Daoy (cell line): ENCODE measurements at places on chromosomes 6 and 20. TPM values are rescaled to one million over a fixed set of nuclear protein-coding genes. Genes with fewer than 3 reads are reported as not detected.

- DNase-seq, result peak; percentile 25
These were observed 1.0 kb downstream of the AFDN start for GRCh38 chr6:167827583-167828324.

GRCh38 chr6:116010790-116011401, 49.8 kb downstream of the FRK start:
- DNase-seq, result peak; percentile 64

DNA sequence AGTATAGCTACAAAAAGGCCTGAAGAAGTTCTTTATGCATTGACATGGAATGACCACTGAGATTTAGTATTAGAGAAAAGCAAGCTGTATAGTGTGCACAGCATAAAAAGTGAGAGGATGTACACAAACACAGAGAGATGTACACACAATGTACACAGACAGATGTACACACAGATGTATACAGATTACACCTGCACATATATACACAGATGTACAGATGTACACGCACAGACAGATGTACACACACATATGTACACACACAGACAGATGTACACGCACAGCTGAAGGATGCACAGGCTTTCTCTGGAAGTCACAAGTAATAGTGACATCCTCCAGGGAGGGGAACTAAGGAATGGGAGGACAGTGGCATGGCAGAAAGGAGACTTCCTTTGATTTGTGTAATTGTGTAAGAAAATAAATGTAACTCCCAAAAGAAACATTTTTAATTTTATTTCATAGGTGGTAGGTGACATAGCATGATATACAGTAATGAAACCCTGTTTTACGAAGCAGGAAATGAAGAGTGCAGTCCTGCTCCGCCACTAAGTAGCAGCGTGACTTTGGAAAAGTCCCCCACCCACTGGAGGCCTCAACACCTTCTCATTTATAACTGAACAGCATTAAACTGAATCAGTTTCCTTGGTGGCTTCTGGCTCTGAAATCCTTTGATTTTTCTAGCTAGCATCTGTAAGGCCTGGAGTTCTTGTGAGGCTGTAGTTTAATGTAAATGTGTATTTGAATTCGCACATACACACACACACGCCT, 14.1 kb downstream of the NFATC2 start:
- DNase-seq, result no peak

DNA sequence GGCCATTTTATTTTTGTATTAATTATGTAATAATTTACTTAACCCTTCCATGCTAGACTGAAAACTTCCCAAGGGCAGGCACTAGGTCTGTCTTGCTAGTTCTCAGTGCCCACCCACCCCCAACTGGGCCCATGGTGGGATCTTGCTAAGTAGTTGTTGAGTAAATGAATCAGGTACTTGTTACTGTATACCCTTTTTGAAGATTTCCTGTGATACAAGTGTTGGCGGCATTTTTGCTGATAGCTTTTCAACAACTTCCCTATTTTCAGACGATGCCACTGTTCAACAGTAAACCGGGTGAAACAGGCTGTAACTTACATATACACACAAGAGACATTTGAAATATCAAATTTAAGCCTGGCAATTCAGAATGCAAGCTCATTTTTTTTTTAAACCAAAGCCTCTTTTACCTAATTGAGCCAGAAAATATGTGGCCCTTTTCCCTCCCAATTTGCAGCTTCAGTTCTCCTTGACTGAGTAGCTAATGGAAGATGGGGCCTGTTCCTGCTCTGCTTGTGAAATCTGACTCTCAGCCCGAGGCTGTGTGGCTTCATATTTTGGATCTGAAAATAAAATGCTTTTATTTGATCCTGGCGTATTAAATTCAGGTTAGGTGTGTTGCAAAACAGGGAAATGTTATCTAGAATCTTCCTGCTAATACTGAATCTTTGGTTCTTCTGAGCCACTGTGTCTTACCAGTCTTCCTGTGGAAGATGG, 288.3 kb downstream of the NRN1 start:
- DNase-seq, result no peak

DNA sequence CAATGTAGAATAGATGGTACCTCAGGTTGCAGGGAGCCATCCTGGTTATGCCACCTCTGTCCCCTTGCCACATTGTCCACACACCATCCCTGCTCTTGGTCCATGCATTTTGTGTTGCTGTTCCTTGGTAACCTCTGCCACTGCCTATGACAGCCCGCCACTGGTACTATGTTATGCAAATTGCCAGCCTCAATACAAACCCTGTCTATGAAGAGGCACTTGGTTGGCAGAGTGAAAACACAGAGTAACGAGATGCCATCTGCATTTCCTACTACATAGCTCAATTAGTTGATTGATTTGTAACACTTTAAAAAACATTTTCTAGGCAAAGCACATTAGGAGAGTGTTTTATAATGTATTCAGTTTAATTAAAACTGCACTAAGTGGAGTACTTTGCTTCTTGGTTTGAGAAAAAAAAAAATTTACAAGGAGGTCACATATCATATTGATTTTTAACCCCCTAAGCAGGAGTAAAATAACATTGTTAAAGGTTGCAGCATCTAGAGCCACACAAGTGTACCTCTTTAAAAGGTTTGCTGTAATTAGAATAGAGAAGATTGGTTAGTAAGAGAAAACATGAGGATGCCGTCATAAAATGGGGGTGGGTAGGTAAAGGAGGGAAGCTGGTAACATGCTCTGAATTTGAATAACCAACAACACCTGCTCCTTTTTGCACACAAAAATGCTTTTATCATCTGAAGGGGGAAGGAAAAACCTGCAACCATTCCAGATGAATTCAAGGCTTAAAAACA, 817.1 kb downstream of the KIF16B start:
- DNase-seq, result no peak

DNA sequence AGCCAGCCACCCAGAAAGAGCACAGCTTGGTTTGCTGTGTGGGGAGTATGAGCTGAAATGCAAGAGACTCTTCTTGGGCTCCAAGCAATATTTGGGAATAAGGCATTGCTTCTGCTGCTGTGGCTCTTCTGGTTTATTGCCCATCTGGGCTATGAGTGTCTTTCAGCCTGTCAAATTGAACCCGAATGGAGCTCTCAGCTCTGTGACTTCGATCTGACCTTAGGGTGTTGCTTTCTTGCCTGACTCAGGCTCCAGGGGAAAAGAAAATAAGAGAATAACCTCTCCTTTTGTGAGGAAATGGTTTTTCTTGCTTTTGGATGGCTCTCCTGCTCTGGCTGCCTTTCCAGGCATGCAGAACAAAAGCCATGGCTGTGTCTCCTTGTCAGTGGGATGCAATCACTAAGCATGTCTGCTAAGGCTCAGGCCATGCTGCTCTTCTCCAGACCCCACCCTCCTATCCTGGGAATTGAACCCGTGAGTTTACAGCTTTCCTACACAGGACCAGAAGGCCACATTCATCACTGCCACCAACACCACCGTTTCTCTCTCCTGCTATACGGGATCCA, 169.4 kb upstream of the JAG1 start:
- DNase-seq, result no peak

- DNase-seq, result no peak
These were observed 13.2 kb upstream of the SERPINB9 start for GRCh38 chr6:2916158-2916925.

DNA sequence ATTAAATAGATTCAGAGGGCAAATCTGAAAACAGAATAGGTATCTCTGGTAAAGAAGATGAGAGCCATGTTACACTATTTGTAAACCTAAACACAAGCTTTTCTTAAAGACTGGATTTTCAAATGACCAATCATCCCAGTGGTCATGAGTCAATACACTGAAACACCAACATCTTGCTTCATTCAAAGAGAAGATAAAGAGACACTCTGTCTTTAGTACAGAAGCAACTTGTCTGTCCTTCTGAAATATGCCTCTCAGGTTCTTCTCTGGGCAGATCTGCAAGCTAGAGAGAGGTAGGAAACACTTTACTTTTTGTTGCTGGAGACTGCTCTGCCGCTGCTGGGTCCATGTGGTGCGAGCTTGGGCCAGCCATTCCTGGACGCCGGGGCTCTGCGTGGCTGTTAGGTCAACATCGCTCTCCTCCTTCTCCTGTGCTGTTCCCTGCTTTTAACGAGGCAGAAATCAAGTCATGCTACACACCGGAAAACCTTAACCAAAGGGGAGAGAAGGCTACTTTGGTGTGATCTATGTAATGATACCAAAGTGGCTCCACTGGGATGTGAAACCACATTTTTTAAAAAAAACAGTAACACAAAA, 368.2 kb downstream of the SYNE1 start:
- no peak for DNase-seq

DNA sequence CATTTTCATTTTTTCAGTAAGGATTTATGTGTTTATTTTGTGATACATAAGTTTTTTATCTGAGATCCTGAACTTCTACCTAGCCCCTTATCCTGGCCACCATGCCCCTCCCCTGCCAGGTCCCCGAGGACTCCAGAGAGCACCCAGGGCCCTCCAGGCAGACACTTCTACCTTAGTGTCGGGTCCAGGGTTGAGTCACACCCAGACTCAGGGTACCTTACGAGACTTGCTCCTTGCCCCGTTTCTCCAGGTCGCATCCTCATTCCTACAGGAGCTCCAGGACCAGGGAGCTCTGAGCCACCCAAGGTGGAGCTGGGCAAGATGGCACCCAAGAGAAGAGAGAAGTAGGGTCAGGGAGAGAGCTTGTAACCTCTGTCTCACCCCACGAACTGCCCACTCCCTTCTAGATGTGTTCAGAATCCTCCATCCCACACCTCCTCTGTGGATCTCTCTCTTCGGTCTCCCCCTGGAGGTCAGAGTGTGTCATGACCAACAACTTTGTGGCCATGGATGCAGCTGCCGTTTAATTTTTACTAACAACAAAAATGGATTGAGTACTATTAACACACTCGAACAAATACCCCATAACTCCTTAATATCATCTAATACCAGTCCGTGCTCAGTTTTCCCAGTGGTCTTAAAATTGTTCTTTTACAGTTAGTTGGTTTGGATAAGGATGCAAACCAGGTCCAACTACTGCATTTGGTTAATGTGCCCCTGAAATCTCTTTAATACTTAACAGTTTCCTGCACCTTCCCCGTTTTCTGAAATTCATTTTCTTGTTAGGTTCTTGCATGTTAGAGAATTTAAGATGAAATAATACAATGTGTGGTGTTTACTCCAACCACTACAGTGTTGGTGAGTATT, 130.6 kb upstream of the INSM1 start:
- DNase-seq, result peak; percentile 49

DNA sequence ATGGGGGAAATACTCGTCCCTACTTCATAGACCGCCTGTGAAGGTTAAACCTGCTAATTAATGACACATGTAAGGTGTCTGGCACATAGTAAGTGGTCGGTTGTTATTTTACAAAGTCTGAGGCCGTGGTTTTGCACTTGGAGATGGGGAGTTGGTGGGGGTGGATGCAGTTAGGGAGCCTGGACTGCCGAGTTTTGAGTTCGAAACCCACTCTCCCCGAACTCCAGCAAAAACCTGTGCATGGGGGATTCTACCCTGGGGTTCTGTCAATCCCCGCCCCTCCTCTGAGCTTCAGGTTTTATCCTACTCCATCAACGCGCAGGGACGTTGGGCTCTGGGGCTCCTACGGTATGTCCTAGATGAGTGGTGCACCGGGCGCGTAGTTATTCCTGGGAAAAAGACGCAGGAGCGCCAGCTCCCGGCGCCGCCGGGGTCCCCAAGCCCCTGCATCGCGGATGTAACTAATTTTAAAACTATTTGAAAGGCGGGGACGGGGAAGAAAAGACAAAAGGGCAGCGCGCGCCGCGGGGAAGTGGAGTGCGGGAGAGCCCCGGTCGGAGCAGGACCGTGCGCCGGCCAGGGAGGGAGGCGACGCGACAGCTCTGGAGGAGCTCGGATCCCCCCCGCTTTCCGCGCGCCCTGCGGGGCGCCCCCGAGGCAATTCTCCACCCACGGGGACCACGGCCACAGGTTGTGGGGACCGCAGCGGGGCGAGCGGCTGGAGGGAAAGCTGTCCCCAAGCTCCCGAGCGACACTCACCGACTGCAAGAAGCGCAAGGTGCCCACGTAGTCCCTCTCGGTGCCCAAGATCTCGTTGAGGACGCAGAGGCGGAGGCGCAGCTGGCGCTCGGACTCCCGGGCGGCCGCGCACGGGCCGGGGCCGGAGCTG, 672 bp downstream of the PREX1 start:
- peak; percentile 39 for DNase-seq

DNA sequence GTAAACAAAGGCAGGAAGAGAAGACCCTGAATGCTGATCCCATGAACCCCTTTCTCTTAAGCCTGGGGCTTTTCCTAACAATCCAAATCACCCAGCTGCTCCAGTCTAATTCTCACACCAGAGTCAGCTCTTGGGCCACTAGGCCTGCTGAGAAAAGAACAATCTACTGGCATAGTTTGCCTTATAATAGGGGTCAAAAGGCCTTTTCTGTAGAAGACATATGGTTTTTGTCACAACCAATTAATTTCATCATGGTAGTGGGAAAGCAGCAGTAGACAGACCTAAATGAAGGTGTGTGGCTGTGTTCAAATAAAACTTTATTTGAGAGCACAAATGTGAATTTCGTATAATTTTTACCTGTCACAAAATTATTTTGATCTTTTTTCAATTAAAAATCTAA, 994.7 kb upstream of the EPHA7 start:
- no peak for DNase-seq

- no peak for DNase-seq
These were observed 19.9 kb upstream of the KHDC1 start for GRCh38 chr6:73282871-73283270.

- no peak for DNase-seq
These were observed 38.7 kb upstream of the POU5F1 start for GRCh38 chr6:31209137-31209536.

DNA sequence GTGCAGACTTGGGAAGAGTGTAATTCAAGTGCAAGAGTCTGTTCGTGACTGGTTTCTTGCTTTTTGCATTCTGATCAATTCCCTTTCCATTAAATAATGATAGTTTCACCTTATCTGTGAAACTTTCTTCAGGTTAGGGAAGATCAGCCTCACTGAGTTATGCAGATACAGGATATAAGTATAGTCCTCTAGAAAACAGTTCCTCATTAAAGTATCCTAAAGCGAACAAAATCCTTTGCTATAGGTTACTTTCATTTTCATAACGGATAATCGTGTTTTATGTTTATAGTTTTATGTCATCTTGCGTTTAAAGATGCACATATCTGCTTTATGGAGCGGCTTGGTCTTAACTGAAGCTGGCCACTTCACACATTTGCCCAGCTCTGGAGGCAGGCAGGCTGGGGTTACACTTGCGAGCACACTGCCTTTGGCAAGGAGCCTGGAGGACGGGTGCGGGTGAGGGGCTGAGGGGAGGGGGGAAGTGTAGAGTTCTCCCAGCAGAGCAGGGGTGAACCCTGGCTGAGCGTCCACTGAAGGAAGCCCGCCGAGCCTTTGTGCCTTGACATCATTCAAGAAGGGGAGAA, 123.5 kb upstream of the IFNGR1 start:
- peak; percentile 19 for DNase-seq

DNA sequence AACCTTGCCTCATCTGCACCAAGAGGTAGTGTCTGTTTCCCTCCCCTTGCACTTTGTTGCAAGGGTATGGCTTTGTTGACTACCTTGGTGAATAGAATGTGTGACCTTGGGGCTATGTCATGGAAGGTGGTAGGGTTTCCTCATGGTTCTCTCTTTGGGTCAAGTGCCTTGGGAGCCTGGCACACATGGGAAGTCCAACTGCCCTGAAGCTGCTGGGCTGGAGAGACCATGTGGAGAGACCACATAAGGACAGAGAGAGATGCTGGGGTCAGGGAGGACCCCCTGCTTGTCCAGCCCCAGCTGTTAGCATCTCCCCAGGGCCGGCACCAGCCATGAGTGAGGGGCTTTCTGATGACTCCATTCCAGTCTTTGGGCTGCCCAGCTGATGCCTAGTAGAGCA, 95.5 kb upstream of the PAX1 start:
- DNase-seq, result no peak

Gene PI3
- not detected in 2 replicates for total RNA-seq

Gene CAPN11
- total RNA-seq, result not detected in 2 replicates

Gene SLC22A16
- not detected in 2 replicates for total RNA-seq

Gene CFAP206
- total RNA-seq, result 1.2 TPM in 1 of 2 replicates, not detected in the other

Gene ARMC12
- total RNA-seq, result 0.51 TPM in 1 of 2 replicates, not detected in the other
